ENCODE measurements at places on chromosomes 3 and 15.

- DNase-seq = no peak
Observed at GRCh38 chr3:185473290-185473815, 25.5 kb downstream of the TMEM41A start.

- no peak for DNase-seq
Observed at GRCh38 chr3:135860761-135861160, 104.8 kb upstream of the PPP2R3A start.

GRCh38 chr3:79976466-79976865 lies 208.7 kb upstream of the ROBO1 start:
- no peak for DNase-seq

DNA sequence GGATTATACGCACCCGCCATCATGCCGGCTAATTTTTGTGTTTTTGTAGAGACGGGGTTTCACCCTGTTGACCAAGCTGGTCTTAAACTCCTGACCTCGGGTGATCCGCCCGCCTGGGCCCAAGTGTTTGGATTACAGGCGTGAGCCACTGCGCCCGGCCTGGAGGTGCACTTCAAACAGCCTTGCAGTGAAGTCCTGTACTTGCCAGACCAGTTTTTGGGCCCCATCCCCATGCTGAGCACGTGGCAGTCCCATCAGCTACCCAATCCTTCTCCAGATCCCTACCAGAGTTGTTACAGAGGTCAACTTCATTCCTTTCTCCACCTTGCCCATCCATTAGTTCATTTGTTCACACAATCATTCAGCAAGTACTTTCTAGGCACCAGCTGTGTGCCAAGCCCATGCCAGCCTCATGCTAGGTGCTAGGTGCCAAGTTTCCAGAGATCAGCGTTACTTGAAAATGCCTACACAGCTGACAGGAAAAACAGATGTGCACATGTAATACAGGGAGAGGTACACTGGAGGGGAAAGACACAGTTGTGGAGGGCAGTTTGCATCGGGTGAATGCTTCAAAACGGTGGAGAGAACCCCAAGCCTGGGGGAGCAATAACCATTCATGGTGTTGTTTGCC lies 2.2 kb downstream of the DNAH1 start:
- DNase-seq = no peak

DNA sequence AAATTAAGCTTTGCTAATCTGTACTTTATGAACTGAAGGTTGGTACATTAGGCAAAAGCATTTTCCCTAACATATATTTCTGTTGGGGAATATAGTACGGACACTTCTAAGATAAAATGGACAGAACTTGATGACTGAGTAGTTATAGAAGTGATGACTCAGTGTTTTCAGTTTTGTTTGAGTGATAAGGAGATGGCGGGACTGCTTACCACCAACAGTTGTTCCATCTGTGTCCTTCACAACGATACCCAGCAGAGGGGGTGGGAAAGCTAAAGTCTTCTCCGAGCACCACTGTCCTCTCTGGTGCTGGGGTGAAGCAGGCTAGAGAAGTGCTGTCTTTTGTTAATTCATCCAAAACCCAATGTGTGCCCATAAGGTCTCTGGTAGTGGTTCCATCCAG lies 195.8 kb downstream of the CD47 start:
- DNase-seq = no peak

- DNase-seq = peak; percentile 38
Observed at GRCh38 chr3:16337856-16338540, 73.0 kb downstream of the OXNAD1 start.

- DNase-seq = no peak
Observed at GRCh38 chr3:55174747-55175146, 246.9 kb upstream of the LRTM1 start.

- DNase-seq = no peak
Observed at GRCh38 chr3:155549087-155549486, 195.8 kb downstream of the PLCH1 start.

DNA sequence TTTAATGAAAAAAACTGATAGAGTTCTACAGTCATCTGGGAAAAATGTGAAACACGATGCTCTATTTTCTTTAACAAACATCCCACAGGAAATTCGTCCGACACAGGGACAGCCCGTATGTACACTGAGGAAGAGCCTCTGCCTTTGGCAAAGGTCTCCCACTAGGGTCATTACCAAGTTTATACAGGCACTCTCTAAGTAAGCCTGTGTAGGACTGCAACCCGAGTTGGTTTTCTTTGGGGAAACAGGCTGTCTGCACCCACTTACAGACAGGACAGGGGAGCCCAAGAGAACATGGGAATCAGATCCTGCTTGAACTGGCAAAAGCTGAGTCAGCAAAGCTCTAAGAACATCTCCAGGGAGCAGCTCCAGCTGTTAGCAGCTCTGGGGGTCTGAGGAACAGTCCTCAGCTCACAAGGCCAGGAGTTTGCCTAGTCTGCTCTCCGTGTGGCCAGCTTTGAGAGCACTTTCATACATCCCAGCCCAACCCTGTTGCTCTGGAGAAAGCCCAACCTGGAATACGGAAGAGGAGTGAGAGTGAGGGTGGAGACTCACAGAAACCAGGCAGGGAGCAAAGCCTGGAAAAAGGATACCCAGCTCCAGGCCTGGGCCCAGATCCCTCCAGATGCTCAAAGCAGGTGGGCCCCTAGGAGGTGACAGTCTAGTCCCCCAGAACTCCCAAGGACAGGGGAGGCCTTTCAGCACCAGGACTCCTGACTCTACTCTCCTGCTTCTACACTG lies 1.9 kb downstream of the TBC1D2B start:
- no peak for DNase-seq

DNA sequence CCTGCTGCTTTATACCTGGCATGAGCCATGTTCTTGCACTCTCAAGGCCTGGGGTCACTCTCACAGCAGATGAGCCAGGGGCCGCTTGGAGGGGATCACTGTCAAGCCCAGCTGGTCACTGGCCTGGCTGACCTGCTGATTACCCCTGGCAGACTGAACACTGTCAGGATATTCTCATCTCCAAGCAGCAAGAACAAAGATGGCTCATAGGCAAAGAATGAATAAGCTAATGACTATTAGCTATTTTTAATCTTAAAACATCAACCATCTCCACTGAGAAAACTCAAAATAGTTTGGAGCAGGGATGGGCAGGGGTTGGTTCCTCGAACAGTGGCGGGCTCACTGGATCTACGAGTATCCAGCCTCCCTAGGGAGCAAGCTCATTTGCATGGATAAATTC lies 64.4 kb upstream of the ACAN start:
- no peak for DNase-seq

DNA sequence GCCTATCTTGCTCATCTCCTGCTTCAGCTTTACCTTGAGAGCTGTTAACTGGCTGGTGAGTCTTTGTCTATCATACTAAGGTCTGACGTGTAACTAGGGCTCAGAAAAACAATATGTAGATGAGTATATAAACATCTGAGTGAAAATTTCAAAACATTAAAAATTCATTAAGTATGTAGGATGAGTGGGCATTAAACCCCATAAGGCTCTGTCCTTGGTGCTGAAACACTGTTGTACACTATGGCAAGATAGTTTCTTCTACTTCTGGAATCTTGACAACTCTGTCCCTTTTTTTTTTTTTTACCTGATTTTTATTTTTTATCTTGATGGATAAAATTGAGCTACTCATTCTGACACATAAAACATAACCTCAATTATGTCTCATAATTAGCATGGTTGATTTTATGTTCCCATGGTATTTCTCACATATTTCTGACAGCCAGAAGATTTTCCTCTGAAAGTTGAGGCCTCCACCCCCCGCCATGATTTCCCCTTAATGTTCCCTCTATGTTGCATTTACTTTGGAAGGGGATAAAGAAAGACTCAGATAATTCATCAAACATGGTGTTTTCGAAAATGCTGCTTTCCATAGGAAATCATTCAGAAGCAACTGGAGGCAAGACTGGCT lies 54.3 kb downstream of the DGKG start:
- no peak for DNase-seq

GRCh38 chr3:10780922-10781321 lies 35.1 kb upstream of the SLC6A11 start:
- DNase-seq = no peak

DNA sequence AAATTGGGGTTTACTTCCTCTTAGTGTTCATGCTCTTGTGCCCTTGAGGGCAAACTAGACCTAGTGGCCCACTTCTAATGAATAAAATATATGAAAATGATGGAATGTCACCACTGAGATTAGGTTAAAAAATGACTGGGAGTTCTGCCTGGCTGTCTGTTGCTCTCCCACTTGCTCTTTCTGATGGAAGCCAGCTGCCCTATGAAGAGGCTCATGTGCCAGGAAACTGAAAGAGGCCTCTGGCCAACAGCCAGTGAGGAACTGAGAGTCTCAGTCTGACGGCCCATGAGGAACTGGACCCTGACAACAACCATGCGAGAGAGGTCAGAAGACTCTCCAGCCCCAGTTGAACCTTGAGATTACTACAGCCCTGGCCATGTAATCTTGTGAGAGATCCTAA lies 107.1 kb upstream of the FHIT start:
- DNase-seq = peak; percentile 53

GRCh38 chr3:38597502-38598060 lies 51.9 kb downstream of the SCN5A start:
- no peak for DNase-seq

DNA sequence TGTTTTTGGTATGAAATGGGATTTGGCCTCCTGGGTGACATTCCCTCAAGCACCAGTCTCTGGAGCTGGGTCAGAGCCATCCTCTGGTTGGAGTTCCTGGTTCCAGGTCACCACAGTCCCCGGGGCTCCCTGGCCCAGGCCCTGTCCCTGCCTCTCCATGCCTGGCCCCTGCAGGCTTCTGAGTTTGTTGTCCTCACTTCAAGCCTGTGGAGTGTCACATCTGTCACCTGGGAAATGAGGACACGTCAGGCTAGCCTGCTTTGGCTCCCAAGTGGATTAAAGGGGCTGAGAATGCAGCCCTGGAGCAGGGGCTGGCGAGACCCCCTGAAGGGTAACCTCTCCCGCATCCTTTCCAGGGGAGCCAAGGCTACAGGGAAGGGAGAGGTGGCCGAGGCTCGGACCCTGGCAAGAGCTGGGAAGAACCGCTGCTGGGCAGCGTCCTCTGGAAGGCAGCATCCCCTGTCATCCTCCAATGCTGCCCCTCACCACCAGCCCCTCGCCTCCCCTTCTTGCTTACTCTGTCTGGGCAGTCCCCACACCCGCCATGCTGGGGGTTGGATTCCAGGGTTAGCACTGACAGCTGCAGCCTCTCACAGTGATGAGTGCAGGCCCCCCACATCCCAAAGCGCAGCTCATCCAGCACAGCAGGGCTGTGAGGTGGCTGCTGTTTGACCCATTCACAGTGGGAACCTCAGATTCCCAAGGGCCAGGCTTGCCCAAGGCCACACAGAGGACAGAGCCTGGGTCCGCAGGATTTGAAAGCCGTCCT lies 75.5 kb upstream of the IQSEC1 start:
- DNase-seq = no peak

DNA sequence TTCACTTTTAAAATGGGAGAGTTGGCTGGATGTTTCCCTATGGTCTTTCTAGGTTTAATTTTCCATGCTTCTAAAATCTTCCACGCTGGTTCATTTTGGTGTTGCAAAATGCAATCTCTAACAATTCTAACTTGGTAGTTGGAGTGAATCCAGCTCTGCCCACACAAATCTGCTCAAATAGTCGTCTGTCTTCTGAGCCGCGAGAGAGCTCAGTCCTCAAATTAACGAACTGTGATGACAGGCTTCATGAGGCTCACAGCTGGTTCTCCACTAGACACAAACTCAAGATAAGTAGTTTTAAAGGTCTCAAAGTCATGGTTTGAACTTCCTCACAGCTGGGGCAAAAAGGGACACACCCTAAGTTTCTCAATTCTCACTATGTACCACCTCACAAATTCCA lies 178.6 kb upstream of the LYSMD4 start:
- no peak for DNase-seq

GRCh38 chr15:71687902-71688508 lies 122.3 kb upstream of the NR2E3 start:
- DNase-seq = no peak

GRCh38 chr3:62672988-62673313 lies 202.3 kb downstream of the CADPS start:
- no peak for DNase-seq

GRCh38 chr3:181879926-181880325 lies 168.2 kb downstream of the SOX2 start:
- DNase-seq = no peak

DNA sequence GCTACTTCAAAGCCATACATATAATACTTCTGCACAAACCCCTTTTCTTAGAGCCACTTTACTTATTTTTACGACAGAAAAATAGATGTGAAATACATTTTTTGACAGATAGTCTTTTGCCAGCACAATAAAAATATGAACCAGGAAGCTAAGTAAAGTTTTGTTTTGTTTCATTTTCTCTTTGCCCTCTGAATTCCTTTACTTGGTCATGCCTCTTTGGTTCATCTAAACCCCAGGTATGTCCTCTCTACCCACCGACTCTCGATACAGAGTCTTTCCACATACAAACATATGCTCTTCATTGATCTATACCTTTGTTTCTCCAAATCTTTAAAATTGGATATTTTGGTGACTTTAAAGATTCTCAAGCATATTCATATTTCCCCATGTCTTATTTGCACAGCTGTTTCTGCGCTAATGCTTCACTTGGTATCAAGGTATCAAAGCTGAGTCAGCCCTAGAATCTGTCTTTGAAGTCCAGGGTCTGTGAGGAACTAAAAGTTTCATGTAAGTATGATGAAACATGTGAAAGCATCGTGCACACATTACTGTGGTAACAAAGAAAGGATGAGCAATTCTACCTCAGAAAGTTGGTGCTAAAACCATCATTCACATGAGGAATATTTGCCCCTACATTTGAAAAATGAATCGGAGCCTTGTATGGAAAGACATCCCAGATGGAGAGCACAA lies 845.4 kb downstream of the NAALADL2 start:
- DNase-seq = no peak

DNA sequence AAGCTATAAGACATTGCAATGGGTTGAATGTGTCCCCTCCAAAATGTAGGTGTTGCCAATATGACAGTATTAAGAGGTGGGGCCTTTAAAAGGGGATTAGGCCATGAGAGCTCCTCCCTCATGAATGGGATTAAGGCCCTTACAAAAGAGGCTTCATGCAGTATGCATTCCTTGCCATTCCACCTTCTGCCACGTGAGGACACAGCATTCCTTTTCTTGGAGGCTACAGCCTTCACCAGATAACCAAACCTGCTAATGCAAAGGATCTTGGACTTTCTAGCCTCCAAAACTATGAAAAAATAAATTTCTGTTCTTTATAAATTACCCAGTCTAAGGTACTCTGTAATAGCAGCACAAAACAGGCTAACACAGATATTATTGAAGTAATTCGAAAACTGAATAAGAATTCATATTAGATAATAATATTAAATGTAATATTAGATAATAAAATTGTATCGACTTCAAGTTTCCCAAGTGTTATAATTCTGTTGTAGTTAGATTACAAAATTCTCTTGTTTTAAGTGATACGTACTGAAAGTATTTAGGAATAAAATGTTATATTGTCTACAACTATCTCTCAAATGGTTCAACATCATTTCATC lies 29.4 kb upstream of the ATP8B4 start:
- DNase-seq = no peak

DNA sequence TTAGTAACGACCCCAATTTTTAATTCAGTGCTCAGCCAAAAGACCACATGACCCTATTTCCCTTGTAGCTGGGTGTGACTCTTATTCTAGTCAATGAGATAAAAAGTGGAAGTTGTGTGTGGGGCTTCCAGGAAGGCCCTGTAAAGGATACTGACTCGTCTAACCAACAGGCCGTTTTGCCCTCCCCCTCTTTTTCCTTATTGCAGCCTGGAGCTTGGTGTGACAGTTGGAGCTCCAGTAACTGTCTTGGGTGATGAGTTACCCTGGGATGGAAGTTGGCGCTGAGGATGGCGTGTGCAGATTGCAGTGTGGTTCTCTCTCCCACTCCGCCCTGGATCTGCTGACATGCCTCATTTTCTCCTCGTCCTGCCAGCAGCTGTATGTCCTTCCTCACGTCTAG lies 209.3 kb upstream of the PROK2 start:
- no peak for DNase-seq
